ENCODE measurements at places on chromosomes 7 and 10.

- no peak for ATAC-seq
These were observed 63.1 kb upstream of the MEOX2 start for GRCh38 chr7:15749631-15750030.

DNA sequence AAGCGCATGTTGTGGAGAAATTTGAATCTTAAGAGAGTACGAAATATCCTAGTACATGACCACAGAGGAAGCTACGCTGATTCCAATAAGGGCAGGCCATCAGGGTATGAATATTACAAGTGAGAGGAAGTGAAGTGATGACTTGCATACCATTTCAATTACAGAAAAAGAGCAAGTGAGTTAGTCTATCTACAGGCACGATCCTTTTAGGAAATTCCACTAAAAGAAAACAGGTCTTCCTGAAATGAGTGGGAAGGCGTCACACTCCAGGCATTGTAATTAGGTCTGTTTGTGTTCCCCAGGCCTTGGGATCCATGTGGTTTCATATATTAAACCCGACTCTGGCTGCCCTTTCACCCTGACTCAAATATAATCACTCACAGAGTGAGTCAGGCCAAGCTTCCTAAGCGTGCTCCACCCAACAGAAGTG is 152.5 kb downstream of the SEMA3A start:
- ATAC-seq = peak; percentile 84

GRCh38 chr10:34715511-34716187 is 99.4 kb downstream of the PARD3 start:
- peak; percentile 72 for ATAC-seq

DNA sequence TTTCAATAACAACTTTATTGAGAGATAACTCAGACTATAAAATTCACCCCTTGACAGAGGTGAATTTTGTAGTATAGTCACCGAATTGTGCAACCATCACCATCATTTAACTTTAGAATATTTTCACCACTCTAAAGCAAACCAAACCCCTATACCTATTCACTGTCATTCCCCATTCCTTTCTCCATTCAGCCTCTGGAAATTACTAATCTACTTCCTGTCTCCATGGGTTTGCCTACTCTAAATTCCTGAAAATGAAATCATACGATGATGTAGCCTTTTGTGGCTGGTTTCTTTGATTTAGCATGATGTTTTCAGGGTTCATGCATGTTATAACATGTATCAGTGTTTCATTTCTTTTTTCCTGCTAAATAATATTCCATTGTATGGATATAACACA is 15.6 kb upstream of the LMTK2 start:
- ATAC-seq = no peak

GRCh38 chr10:59878915-59879314 is 27.4 kb downstream of the CCDC6 start:
- ATAC-seq = no peak

GRCh38 chr7:36653663-36654355 is 70.5 kb downstream of the AOAH start:
- ATAC-seq = no peak

- ATAC-seq = no peak
These were observed 200.7 kb downstream of the CELF2 start for GRCh38 chr10:11218395-11218794.

DNA sequence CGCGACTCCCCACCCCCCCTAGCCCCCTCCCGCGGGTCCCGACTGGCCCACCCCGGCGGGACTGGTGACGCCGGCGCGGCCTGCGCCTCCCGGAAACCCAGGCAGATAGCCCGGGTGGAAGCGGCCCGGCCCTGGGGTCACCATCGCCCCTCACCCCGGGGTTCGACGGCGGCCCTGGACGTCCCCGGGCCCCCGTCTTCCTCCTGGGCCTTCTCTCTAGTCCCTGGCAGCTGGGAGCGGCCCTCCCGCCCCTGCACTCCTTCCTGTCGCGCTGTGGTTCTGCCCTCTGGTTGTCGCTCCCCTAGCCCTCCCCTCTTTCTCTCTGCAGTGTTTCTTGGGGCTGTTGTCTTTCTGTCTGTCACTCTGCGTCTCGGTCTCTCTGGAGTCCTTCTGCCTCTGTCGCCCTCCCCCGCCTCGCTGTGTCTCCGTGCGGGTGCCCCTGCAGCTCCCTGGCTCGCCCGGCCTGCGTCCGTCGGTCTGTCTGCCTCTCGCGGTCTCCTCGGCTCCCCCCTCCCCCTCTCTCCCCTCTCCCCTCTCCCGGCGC is 90.5 kb upstream of the PAX2 start:
- peak; percentile 26 for ATAC-seq

- ATAC-seq = peak; percentile 36
These were observed 12.5 kb upstream of the DDIT4 start for GRCh38 chr10:72260976-72261783.

DNA sequence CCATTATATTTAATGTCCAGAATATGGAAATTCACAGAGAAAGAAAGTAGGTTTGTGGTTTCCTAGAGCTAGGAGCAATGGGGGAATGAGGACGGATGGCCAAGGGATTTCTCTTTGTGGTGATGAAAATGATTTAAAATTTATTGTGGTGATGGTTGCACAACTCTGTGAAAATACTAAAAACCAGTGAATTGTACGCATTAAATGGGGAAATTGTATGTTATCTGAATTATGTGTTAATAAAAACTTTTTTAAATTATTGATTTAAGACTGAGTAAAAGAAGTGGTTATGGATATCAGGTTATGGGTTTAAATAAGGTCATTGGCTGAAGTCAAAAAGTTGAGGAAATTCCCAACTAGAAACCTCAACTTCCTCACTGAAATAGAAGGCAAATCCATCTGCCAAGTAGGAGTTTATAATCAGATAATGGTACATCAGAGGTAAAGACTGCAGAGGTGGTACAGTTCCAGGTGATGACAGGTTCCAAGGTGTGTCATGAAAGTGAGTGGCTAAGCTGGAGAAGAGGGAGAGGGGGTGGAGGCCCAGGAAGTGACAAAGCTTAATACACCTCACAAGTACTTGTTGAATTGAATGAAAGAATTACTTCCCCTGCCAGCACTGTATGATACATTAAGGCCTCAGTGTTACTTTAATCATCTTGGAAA is 68.9 kb upstream of the CCDC71L start:
- no peak for ATAC-seq

GRCh38 chr7:142812437-142813215 is 41.9 kb downstream of the PRSS2 start:
- no peak for ATAC-seq

DNA sequence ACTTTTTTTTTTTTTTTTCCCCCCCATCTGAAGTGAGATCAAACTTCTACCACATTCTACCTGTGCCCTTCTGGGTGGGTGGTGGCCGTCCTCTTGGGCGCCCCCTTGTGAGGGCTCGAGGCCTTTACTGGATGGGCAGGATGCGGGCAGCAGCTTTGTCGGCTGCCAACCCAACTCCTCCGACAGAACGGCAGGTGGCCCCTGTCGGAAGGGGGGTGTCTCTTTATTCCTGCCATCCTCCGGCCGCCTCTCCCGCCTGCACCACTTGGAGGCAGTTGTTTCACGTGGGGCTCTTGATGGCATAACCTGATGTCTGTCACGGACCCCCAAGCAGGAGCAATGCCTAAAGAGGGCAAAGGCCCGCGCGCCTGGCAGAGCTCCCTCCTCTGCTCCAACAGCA is 31.0 kb downstream of the AMZ1 start:
- peak; percentile 78 for ATAC-seq

DNA sequence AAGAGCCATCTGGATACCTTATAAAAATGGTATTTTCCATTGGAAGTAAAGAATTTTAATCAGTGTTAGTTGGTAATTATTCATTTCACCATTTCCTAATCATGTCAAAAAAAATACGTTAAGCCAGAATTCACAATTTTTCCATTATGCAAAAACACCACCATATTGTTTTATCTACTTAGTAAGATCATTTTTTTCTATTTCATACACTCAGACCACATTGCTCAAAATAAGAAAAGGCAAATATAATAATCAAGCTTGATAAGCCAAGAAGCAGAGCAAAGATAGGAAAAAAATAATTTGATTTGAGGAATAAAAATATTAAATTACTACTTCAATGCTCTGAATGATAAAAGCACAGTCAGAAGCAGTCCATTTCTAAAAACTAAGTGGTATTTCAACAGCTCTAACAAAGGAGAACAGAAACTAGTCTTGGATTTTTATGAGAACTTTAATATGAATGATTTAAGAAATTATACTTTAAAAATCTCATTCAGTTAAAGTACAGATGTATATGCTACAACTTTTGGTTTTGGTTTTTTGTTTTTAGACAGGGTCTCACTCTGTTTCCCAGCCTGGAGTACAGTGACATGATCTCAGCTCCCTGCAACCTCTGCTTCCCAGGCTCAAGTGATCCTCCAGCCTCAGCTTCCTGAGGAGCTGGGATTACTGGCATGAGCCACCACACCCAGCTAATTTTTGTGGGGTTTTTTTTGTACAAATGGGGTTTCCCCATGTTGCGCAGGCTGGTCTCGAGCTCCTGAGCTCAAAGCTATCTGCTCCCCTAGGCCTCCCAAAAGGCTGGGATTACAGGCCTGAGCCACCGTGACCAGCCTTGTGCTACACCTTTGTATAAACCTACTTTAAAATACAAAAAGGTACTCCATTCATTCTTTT is 46.6 kb downstream of the LRRN3 start:
- peak; percentile 85 for ATAC-seq

- ATAC-seq = no peak
These were observed 116.8 kb downstream of the ARID5B start for GRCh38 chr10:62018131-62018911.

- ATAC-seq = no peak
These were observed 6.9 kb downstream of the COX19 start for GRCh38 chr7:968205-969105.

- no peak for ATAC-seq
These were observed 587 bp downstream of the HOXA10 start for GRCh38 chr7:27173511-27173955.

GRCh38 chr7:92682330-92682729 is 92.1 kb upstream of the FAM133B start:
- ATAC-seq = no peak

GRCh38 chr10:85993840-85994507 is 372.6 kb downstream of the GRID1 start:
- no peak for ATAC-seq
